Adipocyte (in vitro differentiated cells): ENCODE measurements at places on chromosomes 6 and 20.

- no peak for DNase-seq
Observed at GRCh38 chr20:32681175-32682084, 7.7 kb upstream of the C20orf203 start.

DNA sequence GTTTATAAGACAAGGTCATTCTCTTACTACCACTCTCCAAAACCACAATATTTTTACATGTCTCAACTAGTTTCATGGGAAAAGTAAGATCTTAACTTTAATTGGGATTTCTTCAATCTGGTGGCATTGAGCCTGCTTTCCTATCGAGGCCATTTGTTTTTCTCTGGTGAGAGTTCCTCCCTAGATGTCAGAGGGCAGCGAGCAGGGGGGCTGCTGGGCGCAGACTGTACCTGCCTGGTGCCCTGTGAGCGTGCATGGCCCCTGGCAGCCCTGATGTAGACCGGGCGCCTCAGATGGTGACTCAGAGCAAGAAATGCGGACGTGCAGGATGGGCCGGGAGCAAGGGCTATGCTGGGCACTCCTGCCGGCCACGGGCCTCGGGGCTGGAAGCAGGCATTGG, 27.2 kb downstream of the ERMARD start:
- no peak for DNase-seq

- DNase-seq: no peak
Observed at GRCh38 chr6:52545406-52546119, 31.3 kb downstream of the TRAM2 start.

GRCh38 chr6:34065466-34066217, 80.2 kb downstream of the GRM4 start:
- DNase-seq: no peak
